ENCODE measurements at places on chromosomes 3 and 15.
A peak's percentile ranks its signal among the peaks of the same experiment; 100 is the strongest.

DNA sequence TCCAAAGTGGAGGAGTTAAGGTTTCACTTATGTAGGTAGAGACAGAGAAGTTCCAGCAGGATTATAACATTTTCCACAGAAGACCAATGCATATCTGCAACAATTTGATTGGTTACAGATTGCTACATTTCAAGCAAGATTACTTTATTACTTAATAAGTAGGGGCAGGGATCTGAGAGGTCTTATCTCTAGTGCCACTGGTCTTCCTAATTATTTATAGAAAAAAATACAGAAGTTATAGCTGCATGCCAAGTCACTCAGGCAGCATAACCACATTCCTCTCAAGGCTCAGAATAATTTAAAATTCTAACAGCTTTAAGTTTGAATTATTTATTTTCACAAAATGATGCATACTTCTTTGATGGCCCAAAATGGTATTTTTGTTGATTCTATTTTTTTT is 30.5 kb downstream of the RAD54L2 start:
- no peak for DNase-seq

GRCh38 chr3:155302481-155302880 is 9.0 kb upstream of the STRIT1 start:
- no peak for DNase-seq

- peak; percentile 77 for DNase-seq
Measured at GRCh38 chr3:11508346-11509172, 135.2 kb downstream of the VGLL4 start.

- no peak for DNase-seq
Measured at GRCh38 chr3:42581400-42581708, 413 bp downstream of the SEC22C start.

GRCh38 chr15:80404761-80405553 is 775 bp downstream of the ARNT2 start:
- peak; percentile 83 for DNase-seq

DNA sequence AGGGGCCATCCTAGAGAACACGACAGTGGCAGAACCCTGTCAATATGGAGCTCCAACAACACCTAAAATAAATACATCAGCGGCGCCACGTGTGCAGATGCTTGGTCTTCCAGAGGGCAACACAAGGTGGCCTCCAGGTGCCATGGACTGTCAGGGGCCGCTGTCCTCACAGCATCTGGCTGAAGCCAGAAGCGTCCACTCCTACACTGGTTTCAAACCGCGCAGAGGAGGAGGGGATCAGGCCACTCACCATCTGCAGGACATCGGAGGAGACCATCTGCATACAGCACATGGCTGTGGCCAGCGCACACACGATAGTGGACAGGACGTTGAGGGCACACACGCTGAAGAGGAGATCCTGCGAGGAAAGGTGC is 118.2 kb downstream of the NSMCE3 start:
- no peak for DNase-seq

GRCh38 chr3:67461667-67462142 is 192.7 kb downstream of the SUCLG2 start:
- DNase-seq, result peak; percentile 11

DNA sequence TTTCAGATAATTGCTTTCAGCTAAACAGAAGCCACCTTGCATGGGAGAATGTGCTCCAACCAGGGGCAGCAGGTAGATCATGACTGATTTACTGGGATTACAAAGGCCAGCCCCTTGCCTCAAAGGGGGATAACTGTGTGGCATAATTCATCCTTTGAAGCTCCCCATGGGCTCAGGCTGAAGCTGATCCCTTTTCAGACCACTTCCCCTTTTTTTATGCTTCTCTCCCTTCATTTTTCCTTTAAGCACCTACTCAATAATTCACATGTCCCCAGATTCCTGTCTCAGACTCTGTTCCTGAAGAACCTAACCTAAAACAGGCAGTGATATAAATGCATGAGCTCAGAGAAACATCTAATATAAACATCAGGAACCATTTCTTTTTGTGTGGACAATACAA is 8.2 kb upstream of the MYRIP start:
- DNase-seq, result no peak

GRCh38 chr3:135929670-135930069 is 35.9 kb upstream of the PPP2R3A start:
- no peak for DNase-seq

Measured in eye (tissue), 1 donor.